PC-3 (cell line): ENCODE measurements at places on chromosomes 3 and 15.

- no peak for DNase-seq
Observed at GRCh38 chr15:89863918-89864317, 29.9 kb downstream of the AP3S2 start.

DNA sequence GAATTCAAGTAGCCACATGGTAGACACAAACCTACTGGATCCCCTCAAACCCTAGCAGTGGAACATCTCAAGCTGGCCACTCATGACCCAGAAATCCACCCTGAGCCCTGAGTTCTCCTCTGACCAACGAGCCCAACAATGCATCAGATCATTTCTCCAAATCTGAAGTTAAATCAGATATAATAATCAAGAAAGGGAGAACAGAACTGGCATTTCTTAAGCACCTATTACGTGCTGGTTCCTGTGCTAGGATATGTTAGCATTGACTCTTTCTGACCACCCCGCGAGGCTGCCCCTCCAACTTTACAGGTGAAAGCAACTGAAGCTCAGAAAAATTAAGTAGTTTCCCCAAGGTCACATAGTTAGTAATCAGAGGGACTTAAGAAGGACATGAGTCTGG is 51.5 kb upstream of the CCDC174 start:
- DNase-seq, result no peak

DNA sequence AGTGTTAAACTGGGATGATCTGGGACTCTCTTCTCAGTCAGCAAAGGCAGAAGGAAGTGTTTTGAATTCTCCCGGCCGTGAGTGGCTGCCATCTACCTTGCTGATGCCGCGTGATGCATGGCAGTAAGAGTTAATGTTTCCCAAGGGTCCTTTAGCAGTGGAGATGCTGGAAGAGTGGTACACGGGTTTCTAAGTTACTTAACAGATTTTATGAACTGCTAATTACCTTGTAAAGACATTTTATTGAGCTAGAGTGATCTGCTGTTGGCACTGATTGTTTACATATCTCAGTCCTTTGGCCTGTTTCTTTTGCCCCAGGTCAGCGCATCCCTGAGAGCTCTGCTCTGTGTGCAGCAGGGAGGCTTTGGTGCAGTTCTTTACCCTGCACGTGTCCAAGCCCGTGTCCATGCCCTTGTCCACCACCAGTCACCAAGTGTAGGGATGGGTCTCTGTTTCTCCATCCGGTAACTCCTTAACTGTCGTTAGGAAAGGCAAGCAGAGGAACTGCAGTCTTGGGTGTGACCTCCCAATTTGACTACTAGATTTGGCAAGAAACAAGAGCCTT is 172.3 kb downstream of the SLCO3A1 start:
- no peak for DNase-seq

- DNase-seq, result peak; percentile 56
Observed at GRCh38 chr15:71683411-71684274, 126.7 kb upstream of the NR2E3 start.

GRCh38 chr3:52181543-52181942 is 16.4 kb upstream of the ALAS1 start:
- peak; percentile 19 for DNase-seq

DNA sequence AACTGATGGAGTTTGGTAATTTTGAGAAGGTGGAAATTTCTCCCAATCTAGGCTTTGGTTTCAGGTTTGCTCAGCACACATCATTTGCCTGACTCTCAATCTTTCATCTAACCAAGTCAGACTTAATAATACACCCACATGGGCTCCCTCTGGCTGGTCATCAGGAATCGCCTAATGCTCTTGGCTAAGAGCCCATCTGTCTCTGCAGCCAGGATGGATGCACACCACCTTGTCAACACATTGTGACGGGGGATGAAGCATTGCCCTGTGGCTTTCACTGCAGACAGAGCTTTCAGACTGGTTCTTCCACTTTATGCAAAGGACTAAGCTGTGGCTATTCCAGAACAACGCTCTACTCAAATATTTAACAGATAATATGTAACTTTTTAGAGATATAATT is 3.0 kb upstream of the HDGFL3 start:
- peak; percentile 96 for DNase-seq

- DNase-seq, result no peak
Observed at GRCh38 chr3:65238652-65239051, 550.9 kb upstream of the ADAMTS9 start.

- DNase-seq, result peak; percentile 17
Observed at GRCh38 chr15:76973362-76973743, 21.6 kb upstream of the PSTPIP1 start.

- DNase-seq, result no peak
Observed at GRCh38 chr15:72375501-72375845, 341 bp downstream of the HEXA start.

DNA sequence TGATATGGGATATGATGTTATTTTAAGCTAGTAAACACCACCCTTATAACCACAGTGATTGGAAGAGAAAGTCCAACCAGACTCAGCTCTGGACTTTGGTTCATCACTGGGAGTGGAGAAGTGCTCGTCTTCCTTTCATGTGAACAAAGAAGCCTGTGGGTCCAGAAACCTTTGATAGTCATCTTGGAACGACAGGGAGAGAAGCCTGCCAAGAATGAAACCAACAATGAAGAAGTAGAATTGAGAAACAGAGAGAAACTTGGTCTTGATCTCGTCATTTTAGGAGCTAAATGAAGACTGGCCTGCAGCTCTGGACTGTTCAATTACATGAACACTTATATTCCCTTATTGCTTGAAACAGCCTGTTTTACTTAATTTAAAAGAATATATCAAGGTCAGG is 13.1 kb upstream of the SLC35G2 start:
- no peak for DNase-seq

DNA sequence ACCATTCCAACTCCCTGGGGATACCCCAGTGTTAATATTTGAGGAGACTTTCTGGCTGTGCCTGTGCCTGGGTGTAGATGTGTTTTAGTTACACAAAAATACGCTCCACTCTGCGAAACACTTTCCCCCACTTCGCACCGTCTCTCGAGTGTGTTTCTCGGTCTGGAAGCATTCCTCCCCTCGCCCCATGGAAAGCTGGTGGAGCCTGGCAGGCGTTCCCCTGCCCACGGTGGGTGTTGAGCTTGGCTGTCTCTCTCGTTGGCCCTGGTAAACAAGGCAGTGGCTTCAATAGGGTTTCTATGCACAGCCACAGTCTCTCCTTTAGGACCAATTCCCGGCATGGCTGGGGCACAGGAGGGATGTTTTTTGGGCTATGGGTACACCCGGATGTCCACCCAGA is 19.3 kb downstream of the IQSEC1 start:
- DNase-seq, result no peak

GRCh38 chr3:52004906-52005395 is 9.3 kb upstream of the RPL29 start:
- DNase-seq, result no peak

GRCh38 chr3:130733236-130733875 is 13.3 kb downstream of the PIK3R4 start:
- DNase-seq, result no peak

DNA sequence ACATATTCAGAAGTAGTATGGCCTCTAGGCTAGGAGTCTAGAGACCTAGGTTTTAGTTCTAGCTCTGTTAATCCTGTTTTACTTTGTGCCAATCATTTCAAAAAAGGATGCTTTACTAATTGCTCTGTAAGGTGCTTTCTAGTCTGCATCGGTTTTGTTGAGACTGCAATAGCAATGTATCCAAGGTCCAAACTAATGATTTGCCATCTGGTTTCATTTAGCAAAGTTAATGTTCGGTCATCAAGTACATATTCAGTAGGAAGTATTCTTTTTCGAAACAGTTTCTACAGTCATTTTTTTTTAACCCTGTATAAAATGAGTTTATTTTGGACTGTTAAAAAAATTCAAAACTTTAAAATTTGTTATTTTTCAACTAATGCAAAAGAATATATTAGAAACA is 2.0 kb upstream of the GALK2 start:
- no peak for DNase-seq

GRCh38 chr3:153257673-153258351 is 95.8 kb downstream of the RAP2B start:
- DNase-seq, result peak; percentile 85

GRCh38 chr3:60413551-60413950 is 837.7 kb downstream of the FHIT start:
- no peak for DNase-seq

GRCh38 chr3:46354984-46355383 is 1.1 kb downstream of the CCR2 start:
- no peak for DNase-seq

DNA sequence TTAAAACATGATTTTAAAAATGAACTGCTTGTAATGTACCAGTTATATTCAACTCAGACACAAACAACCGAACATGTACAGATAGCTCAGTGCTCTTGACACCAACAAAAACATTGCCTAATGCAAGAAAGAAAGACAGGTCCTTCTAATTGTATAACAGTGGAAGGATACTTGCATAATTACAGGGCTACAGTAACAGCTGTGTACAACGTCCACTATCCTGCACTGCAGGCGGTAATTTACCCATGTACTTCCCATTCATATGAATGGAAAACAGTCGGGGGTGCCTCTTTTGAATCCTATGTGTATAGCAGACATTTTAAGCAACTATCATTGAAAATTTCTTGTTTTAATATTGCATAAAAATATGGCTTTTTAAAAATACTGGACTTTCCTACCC is 41.1 kb upstream of the PLSCR5 start:
- no peak for DNase-seq

DNA sequence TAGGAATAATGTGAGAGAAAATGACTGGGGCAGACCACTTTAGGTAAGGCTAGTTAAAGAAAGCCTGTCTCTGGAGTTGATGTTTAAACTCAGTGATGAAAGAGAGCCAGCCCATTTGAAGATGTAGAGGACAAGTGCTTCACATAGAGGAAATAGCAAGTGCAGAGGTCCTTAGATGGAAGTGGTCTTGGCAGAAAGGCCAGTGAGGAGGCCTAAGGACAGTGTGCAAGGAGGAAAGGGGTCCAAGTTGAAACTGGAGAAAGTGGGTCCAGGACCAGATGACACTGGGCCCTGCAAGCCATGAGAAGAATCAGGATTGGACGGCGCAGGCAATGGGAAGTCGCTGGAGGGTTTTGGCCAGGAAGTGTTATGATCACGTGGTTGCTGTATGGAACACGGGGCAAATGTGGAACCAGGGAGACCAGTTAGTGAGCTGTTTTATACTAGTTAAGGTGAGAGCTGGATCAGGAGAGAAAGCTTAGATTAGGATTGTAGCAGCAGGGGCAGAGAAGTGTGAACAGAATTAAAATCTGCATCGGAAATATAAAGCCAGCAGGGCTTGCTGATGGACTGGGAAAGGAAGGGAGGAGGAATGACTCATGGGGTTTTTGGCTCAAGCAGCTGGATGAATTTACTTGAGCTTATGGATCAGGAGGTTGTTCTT is 48.0 kb upstream of the SCAANT1 start:
- peak; percentile 43 for DNase-seq

DNA sequence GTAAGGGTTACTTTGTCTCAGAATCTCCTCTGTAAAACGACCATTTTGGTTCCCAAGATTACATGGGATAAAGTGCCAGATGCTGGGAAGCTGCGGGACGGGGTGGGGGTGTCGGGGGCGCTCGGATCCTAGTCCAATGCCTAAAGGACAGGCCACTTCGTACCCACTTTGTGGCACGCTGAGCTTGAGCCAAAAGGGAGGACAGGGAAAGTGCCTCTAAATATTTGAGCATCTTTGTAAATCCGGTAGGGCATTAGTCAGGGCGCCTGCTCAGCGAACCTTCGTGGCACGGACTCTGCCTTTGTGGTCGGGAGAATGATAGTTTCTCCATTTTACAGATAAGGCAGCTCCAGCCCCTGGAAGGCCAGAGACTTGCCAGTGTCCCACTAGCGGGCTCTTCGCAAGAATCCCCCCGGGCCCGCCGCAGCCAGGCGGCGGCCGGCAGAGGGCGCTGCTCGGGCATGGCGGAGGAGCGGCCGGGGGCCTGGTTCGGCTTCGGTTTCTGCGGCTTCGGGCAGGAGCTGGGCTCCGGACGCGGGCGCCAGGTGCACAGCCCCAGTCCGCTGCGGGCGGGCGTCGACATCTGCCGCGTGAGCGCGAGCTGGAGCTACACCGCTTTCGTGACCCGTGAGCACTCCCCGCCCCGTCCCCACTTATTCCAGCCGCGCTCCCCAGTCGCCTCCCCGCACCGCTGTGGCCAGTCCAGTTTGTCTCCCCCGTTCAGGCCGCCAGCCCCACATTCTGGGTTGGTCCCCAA is 1.8 kb downstream of the RCCD1 start:
- peak; percentile 81 for DNase-seq

DNA sequence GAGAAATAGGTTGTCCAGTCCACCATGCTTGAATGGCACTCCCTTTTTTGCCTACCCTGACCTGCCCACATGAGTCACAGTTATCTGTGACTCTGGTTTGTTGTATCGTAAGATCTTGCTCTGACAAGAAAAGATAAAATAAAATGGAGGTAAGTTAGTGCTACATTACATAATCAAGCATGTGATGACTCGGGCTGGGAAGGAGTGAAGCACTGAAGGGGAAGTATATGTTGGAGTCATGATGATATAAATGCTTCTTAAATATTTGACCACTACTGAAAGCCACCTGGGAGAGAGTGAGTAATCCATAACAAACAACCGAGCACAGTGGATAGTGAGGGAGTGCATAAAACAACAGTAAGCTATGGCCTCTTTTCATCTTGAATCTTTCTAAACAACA is 124.4 kb downstream of the SHOX2 start:
- peak; percentile 90 for DNase-seq

GRCh38 chr3:10294030-10294586 is 1.4 kb upstream of the GHRL start:
- DNase-seq, result no peak

DNA sequence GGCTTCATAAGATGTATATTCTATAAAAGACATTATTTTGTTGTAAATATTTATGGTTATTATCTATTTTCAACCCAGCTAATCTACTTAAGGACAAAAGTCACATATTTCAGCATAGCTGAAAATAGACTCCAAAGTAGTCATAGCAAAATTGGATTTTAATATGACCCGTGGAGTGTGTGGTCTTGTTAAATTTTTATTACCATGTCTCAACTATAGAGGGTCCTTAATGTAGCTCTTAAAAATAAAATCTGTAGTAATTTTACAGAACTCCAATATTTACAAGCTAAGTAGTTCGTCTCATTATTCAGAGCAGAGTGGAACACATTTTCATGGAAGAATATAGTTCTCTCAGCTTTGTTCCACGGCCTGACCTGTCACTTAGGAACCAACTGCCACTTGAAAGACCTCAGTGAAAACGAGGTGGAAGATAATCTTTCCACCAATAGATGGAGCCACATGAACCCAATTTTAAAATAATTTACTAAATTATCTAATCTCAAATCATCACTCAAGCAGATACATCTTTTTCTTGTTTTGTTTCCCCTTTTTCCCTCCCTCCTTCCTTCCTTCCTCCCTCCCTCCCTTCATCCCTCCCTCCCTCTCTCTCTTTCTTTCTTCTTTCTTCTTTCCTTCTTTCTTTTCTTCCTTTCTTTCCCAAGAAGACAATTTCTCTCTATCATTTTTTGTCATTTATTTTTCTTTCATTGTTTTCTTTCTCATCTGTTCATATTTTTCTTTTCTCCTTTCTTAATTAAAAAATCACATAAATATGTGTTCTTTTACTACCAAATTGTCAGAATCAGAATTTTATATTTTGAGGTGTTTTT is 97.2 kb downstream of the CLDN1 start:
- DNase-seq, result peak; percentile 78

- no peak for DNase-seq
Observed at GRCh38 chr3:37979541-37980461, 10.8 kb upstream of the VILL start.
